NCI-H1930 (cell line): ENCODE measurements at places on chromosomes 3 and 15.

GRCh38 chr3:119015942-119016341 is 18.7 kb downstream of the IGSF11 start:
- no peak for DNase-seq

GRCh38 chr3:30893678-30894325 is 659 bp downstream of the GADL1 start:
- DNase-seq, result no peak

DNA sequence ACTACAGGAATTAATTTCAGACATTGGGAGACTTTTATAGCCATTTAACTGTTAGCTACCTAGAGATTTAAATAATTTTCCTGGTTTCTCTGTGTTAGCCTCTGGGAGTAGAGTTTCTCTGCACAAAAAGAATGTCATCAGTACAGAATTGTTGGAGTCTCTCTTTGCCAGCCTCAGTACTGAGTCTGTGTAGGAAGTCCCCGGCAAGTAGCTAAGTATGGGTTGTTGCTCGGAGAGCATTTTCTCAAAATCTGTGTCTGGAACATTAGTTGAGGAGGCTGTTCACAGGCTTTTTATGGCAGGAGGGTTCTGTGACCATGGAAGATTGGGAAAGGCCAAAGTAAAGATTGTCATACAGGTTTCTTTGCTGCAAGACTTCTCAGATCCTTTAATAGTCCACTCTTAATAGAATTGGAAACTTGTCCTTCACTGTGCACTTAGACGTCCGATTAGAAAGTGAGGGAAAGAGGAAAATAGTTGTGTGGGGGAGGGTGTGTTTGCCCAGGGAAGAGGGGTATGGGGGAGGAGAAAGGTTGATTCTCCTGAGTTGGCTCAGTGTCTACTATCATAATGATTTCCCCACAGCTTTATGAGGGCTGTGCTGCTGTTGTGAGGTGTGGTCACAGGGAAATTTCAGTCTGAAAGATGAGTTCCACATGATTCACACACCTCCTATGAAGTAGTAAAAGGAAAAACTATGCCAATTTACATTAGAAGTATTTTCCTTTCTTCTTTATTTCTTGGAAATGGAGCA is 207.1 kb downstream of the PTPRG start:
- no peak for DNase-seq

DNA sequence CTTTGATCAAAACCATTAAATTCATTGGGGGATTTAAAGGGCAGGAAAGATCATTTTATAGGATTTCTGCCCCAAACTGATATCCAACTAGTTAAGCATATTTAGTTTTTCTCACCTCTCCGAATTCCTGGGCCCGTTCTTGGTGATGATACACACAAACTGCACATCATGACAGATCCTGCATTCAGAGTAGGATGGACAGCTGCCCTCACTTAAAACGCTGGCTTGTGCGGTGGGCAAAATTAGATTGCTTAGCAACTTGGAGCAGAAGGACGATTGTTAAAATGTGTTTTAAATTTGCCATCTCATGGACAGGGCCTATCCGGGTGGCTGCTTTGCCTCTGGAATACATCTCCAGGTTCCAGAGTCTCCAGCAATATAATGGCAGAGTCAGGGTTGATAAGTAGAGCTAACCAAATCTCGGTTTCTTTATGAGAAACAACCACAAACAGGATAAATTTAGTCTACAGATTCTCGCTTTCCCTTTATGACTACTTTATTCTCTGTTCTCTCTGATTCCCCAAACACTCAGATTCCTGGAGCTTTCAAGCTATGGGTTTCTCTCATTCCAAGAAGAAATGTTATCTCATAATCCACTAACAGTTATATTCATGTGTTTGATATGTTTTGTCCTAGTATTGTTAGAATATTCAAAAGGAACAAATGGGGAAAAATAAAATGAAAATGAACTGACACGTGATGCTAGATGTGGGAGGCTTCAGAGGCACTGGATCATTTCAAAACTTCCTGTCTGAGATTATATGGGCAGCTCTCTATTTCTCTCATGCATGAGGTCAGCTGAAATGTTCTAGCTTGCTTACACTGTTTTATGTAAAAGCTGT is 1014.1 kb upstream of the SEMA6D start:
- DNase-seq, result no peak

GRCh38 chr3:134810850-134811249 is 15.8 kb downstream of the EPHB1 start:
- no peak for DNase-seq
